ENCODE measurements at places on chromosomes 11 and 22. TPM values are rescaled to one million over a fixed set of nuclear protein-coding genes. Genes with fewer than 3 reads are reported as not detected.

DNA sequence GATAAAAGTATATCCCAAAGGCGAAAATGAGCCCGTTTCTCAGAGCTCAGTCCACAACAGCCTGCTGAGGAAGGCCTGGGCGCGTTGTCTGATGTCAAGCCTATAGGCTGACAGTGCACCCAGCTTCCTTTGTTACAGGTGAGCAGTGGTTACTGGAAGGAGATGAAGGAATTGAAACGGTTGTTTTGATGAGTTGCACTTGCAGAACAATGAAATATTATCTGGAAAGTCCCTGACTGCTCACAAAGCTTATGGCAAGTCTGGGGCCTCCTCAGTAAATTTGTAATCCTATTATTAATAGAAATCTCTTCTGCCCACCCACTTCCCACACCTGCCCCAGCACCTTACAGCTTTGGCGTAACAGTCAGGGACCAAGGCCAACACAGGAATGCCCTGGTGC lies 77.8 kb downstream of the C11orf91 start:
- H3K4me3 ChIP-seq: no peak overlapping the region
- H3K27me3 ChIP-seq: no peaks in the 10 kb centered on the region
- no peaks in the 10 kb centered on the region for H3K36me3 ChIP-seq

GRCh38 chr11:126733685-126734084 lies 266.9 kb downstream of the KIRREL3 start:
- no peaks in the 10 kb centered on the region for H3K36me3 ChIP-seq
- H3K4me1 ChIP-seq: no peaks in the 10 kb centered on the region

DNA sequence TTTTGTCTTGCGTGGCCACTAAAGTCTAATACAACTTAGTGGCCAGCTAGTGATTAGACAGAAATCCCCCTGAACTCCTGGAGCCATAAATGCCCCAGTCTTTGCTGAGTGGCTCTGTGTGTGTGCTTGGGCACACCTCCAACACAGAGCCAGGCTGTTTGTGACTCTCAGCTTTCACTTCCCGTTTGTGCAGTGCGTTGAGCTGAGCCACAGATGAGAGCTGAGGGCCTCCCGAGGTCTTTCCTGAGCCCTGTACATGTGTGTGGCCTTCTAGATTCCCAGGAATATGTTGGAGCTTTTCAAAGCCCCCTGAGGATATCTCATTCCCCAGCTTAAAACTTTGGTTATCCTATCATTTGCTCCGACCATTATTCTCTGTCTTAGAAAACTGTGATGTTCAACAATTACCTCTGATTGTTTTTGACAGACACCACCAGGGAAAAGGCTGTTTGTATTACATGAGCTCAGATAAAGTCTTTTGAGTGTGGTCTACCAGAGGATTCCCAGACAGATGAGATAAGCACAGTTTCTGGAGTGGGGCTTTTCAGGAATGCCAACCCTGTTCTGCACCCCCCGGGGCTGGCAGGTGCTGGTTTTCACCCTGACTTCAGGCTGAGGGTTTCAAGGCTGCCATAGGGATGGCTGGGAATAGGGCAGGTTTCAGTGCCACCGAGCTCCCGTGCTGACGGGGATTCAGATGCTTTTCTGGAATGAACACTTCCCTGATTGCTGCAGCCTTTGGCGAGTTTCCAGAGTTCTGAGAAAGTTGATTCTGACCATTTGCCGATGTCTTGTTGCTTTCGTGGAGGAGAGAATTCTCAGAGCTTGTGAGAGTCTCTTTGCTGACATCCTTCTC lies 23.8 kb downstream of the IGHMBP2 start:
- H3K4me1 ChIP-seq: no peaks in the 10 kb centered on the region
- no peak for DNase-seq
- H3K36me3 ChIP-seq: peaks cover 16% of the 10 kb centered on the region
- no peak overlapping the region for H3K27ac ChIP-seq
- no peak overlapping the region for H3K4me3 ChIP-seq
- no peaks in the 10 kb centered on the region for H3K27me3 ChIP-seq

DNA sequence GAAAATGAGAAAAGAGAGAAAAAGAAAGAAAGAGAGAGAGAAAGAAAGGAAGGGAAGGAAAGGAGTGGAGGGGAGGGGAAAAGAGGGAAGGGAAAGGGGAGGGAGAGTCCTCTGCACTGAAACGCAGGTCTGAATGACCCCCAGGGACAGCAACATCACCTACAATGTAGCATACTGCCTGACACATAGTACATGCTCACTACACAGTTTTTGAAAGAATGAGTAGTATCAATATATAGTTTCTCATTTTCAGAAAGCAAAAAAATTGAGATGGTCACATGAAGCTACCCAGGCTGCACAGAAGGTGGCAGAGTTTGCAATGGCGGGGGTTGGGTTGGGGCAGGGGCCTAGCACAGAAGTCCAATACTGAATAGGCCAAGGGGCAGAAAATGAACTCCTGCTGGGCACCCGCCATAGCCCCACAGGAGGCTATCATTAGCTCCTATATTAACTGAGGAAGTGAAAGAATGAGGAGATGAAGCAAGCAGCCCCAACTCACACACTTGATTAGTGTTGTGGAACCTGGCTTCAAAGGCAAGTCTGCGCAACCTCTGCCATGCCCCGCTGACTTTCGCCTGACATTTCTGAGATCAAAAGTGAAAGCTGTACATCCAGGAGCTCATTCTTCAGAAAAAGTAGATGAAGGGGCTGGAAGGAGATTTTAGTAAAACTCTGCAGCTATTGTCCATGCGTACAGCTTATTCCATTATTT lies 241.2 kb upstream of the SYN3 start:
- no peaks in the 10 kb centered on the region for H3K36me3 ChIP-seq
- H3K27me3 ChIP-seq: no peaks in the 10 kb centered on the region
- H3K4me3 ChIP-seq: no peak overlapping the region
- H3K27ac ChIP-seq: no peak overlapping the region

DNA sequence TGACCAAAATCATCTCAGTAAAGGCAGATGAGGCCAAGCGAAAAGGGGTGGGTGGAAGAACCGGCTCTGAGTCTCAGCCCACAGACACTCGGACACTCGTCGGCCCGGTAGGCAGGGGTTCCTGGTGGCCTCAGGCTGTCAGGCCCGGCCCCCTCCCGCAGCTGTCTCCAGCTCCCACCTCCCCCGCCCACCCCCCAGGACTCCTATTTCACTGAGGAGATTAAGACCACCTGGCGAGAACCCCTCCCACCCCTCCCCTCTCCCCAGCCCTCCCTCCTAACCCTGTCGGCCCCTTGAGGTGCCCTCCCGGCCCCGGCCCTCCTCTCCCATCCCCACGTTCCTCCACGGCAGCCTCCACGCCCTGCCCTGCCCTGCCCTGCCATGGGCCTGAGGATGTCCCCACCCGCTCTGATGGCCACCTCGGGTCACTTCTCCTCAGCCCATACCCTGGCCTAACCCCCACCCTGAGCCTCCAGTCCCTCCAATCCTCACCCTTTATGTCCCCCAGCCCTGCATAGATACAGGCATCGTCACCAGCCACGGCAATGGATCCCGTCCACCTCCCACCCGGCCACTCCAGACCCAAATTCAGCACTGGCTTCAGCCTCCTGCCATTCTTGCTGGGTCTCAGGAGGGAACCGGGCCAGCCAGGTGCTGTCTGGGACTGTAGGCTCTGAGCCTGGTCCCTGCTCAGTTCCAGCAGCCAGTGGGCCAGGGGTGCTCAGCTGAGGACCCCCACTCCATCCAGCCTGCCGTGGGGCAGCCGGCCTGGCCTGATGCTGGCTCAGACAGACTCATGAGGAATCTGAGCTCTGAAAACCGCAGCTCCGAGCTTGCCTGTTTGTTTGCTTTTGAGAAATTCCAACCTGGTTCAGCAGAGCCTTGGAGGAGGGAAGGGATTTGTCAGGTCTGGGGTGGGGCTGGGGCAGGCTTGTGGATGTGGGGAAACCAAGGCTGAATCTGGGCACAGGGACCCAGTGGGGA lies 9.8 kb upstream of the TBX1 start:
- H3K27me3 ChIP-seq: no peaks in the 10 kb centered on the region
- no peak overlapping the region for H3K4me3 ChIP-seq
- no peaks in the 10 kb centered on the region for H3K4me1 ChIP-seq
- no peak for DNase-seq
- H3K27ac ChIP-seq: no peak overlapping the region
- H3K36me3 ChIP-seq: no peaks in the 10 kb centered on the region

DNA sequence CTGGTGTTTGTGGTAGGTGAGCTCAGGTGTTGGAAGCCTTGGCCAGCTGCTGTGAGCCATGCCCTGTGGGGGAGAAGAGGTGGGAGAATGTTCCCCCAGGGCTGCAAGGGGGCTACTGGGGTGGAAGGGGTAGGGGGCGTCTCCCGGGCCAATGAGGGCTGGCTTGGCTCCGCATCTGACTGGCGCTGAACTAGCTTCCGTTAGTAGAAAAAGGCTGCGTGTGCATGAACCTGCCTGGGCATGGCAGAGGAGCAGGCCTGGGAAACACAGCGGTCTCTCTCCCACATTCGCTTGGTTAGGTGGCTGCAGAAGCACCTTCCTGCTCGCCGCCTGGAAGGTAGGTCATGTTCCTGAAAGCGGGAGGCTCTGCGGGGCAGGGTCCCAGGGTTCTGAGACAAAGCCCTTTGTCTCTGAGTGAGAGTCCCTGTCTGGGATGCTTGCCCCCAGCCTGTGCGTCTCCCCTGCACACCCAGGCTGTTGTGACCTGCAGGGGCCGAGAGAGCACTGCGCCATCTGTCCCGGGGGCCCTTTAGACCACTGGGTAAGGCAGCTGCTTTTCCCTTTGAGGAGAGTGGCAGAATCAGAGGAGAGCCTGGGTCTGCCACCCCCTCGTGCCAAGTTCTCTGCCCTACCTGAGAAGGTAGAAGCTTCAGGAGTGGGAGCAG lies 178.8 kb downstream of the ST3GAL4 start:
- H3K36me3 ChIP-seq: no peaks in the 10 kb centered on the region
- no peak for DNase-seq
- H3K4me1 ChIP-seq: no peaks in the 10 kb centered on the region

- H3K4me3 ChIP-seq: no peak overlapping the region
- DNase-seq: no peak
- no peaks in the 10 kb centered on the region for H3K36me3 ChIP-seq
- H3K4me1 ChIP-seq: no peaks in the 10 kb centered on the region
Observed at GRCh38 chr11:16194566-16194965, 161.8 kb downstream of the SOX6 start.

DNA sequence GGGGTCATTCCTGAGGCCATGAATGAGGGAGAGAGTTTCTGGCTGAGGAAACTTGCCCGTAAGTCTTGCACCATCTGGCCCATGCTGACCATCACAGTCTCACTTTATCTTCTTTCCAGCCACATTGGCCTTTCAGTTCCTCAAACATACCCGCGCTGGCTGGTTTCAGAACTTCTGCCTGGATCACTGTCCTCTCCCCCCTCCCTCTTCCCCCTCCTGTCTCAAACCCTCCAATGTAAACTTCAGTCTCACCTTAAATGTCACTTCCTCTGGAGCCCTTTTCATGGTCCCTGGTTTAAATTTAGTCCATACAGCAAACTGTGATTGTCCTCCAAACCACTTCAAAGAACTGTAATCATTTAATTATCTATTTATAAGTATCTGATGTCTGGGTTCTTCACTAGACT lies 3.7 kb upstream of the TMEM109 start:
- no peak for DNase-seq
- H3K36me3 ChIP-seq: no peaks in the 10 kb centered on the region
- no peaks in the 10 kb centered on the region for H3K27me3 ChIP-seq
- H3K4me3 ChIP-seq: no peak overlapping the region
- peaks cover 9% of the 10 kb centered on the region for H3K4me1 ChIP-seq

- H3K4me1 ChIP-seq: no peaks in the 10 kb centered on the region
- no peaks in the 10 kb centered on the region for H3K27me3 ChIP-seq
- H3K27ac ChIP-seq: no peak overlapping the region
- DNase-seq: no peak
- H3K4me3 ChIP-seq: no peak overlapping the region
Observed at GRCh38 chr11:37657645-37658044, 1059.6 kb upstream of the RAG2 start.

DNA sequence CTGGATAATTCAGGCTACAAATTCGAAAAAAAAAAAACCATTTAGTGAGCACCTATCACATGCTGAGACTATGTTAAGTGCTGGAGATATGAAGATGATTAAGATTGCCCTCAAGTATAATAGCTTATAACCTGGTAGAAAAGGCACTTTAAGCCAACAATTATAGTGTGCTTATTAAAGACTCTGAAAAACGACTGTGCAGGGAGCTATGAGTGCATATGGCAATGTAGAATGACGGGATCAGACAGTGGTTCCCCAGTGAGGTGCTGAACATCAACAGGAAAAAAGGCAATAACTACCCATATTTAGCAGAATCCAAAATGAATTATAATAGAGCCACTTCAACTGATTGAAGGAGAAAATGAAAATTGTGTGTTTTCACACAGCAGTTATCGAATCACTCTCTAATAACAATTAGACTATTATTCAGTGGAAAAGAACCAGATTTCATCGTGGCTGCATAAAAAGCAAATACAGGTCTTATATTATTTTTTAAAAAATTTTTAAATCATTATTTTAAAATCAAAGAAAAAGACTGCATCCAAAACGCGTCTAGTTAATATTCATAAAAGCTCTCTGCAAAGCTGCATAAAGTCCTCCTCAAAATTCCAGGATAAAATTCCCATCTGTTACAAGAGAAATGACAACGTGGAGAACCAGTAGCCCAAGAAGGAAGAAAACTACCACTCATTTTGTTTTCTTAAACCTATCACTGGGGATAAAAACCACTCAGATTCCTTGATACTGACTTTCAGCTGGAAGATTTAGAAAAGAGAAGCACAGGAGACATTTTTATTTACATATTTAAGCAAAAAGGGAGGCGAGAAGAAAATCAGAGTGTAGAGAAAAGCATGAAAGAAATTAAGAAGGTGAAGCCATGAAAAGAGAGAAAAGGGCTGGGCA lies 1.1 kb downstream of the MTMR2 start:
- H3K27ac ChIP-seq: peak overlapping the region; percentile 79
- peak overlapping the region; percentile 69 for H3K4me3 ChIP-seq
- no peaks in the 10 kb centered on the region for H3K36me3 ChIP-seq
- H3K27me3 ChIP-seq: no peaks in the 10 kb centered on the region
- H3K4me1 ChIP-seq: peaks cover 14% of the 10 kb centered on the region
- no peak for DNase-seq

DNA sequence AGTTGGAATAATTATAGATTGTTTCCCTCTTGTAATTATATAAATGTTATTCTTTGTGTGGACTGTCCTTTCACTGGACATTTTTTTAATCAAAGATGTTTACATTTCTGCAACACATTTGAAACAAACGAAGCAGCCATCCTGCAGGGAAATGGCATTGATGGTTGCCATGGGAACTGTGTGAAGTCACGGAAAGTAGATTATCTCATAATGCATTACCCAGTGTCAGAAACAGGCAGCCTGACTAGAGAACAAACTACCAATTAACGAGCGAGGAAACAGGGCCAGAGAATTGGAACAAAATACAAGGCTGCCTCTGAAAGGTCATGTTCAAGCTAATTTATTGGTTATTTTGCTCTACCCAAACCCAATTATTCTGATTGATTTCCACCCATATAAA lies 96.9 kb upstream of the LARGE1 start:
- no peaks in the 10 kb centered on the region for H3K4me1 ChIP-seq
- no peaks in the 10 kb centered on the region for H3K36me3 ChIP-seq
- DNase-seq: no peak
- no peak overlapping the region for H3K4me3 ChIP-seq
- no peaks in the 10 kb centered on the region for H3K27me3 ChIP-seq

GRCh38 chr11:8813658-8814057 lies 97.3 kb upstream of the AKIP1 start:
- H3K4me1 ChIP-seq: no peaks in the 10 kb centered on the region
- peak; percentile 73 for DNase-seq
- H3K27ac ChIP-seq: no peak overlapping the region
- no peak overlapping the region for H3K4me3 ChIP-seq
- no peaks in the 10 kb centered on the region for H3K27me3 ChIP-seq
- no peaks in the 10 kb centered on the region for H3K36me3 ChIP-seq

ANKRD42 gene
- 5.4 TPM for total RNA-seq

LRP4 gene
- 7.4 TPM for total RNA-seq

MMP7 gene
- total RNA-seq: 0.61 TPM

RIC8A gene
- total RNA-seq: 75.2 TPM
